ENCODE measurements at places on chromosomes 16 and 17. TPM values are rescaled to one million over a fixed set of nuclear protein-coding genes. Genes with fewer than 3 reads are reported as not detected.

Gene CCL1
- total RNA-seq: not detected

Gene MRM1
- 2.7 TPM for total RNA-seq

- DNase-seq: no peak
Measured at GRCh38 chr16:72995151-72995881, 52.6 kb downstream of the ZFHX3 start.

DNA sequence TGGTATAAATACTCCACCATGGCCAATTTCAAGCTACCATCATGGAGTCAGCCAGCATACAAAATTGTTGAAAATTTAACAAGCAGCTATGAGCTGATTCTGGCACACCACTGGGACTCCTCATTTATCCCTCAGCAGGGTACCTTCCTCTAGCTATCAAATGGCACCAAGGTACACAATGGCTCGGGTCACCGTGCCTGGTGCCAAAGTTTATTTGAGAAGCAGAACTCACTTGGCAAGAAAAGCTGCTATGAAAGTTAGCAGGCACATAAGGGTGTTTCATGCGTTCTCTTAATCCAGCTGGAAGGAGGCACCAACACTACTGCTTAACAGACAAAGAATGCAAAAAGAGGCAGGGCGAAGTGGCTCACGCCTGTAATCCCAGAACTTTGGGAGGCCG is 51.6 kb downstream of the IKZF3 start:
- no peak for DNase-seq

- DNase-seq: peak; percentile 82
Measured at GRCh38 chr17:82228278-82228841, 482 bp upstream of the SLC16A3 start.

DNA sequence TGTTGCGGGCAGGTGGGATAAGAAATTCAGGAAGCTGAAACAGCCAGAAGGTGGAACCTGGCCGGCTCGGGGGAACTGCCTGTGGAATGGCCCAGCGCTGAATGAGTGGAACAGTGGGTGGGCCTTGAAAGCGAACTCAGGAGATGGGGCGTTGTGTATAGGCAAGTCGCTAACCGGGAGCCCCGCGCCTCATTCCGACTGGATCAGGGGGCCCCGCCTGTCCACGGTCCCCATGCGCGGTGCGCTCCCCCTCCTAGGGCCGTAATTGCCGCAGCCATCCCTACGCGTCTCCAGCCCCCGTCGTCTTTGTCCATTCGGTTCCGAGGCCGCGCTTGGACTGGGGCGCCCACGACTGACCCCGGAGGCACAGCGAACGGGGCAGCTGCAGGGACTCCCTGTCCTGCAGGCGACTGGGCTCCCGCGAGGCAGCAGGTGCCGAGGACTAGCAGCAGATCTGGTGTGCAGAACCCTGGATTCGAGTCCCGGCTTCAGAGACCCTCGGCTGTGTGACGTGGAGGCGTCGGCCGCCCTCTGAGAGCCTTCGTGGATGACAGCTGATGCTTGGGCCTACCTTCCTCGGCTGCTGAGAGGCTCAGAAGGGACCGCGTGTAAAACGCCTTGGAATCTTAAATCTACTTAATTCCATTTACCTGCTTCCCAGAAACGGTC is 10.9 kb upstream of the CA4 start:
- peak; percentile 84 for DNase-seq

DNA sequence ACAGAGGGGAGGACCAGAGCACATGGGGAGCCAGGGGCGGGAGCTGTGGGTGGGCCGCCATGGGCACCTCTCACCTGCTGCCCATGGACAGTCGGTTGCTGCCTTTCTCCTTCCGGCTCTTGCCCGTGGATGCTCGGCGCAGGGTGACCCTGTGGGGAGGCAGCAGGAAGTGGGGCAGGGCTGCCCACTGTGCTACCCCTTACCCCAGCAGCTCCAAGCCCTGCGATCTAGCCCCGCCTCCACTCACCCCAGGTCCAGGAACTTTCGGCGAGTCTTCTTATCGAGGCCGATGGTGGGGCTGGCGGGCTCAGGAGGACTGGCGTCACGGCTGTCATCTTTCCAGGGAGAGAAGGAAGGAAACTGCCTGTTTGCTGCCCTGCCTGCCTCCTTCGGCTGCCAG is 14.2 kb downstream of the SAMD14 start:
- DNase-seq: no peak

DNA sequence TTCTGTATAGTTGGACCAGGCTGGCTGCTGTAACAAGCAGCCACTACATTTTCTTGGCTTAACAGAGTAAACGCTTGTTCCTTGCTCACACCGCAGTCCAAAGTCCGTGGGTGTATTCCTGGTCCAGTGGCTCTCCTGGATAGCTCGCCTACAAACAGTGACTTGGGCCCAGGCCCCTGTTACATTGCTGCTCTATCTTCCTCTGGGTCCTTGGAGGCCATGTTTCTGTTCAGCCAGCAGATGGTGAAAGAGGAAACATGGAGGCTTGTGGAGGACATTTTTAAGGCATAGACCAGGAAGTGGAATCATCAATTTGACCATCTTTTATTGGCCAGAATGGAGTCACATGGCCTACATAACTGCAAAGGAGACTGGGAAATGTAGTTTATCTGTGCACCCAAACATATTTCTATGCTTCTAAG is 55.1 kb downstream of the ATP2C2 start:
- DNase-seq: peak; percentile 78
